ENCODE measurements at places on chromosomes 3 and 15.

DNA sequence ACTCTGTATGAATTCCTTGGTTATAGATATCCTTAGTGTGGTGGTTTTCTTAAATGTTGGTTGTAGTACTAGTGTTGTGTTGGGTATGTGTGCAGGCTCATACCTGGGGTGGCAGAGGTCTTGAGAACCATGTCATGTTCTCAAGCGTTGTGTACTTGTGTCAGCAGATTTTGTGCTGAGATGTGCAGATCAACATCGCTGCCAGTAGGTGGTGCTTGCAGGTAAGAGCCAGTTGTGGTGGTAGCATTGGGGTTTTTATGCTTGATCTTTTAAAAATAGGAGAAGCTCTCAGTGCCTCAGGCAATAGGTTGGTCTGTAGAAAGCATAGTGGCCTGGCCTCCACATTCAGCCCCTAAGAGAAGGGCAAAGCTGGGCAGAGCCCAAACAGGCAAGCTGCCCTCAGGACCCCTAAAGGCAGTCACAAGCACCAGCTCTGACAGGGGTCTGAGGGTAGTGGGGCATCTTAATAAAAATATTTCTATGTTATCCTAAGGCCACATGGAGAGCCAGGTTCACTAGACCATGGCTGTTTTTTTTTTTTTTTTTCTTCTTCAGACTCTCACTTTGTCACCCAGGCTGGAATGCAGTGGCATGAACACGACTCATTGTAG lies 164.0 kb downstream of the IL20RB start:
- no peak for DNase-seq

GRCh38 chr3:54863366-54863765 lies 64.5 kb downstream of the LRTM1 start:
- no peak for DNase-seq

DNA sequence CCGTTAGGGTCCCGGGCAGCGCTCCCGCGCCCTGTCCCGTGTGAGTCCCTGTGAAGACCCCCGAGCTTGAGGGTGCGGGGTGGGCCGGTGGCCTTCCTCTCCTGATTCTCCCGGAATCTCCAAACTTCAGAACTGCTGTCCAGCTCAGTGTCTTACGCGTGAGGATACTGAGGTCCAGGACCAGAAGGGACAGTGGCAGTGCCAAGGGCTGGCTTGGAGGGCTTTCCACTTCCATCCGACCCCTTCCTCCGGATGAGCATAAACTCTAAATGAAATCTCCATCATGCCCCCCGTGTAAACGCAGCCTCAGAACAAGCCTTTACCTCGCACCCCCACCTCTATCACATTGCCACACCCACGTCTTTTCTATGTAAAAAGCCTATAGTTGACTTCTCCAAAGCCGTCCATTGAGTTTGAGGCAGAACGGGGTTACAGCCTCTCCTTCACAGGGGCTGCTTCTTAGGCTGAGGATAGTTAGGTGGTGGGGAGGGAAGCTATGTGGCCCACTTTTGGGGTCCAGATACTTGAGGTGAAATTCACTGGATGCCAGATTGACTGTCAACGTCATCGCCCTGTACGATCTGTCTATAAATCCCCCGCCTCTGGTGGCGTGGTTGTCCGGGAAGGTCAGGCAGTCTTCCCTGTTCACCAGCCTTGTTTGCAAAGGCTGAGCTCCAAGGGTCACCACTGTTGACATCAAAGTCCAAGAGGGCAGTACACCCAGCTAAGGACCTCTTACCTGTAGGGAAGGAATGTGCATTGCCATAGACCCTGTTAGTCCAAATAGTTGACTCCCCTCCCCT lies 1.1 kb downstream of the EDEM1 start:
- peak; percentile 55 for DNase-seq

- no peak for DNase-seq
These were observed 115.2 kb downstream of the GABRG3 start for GRCh38 chr15:27086149-27086548.

DNA sequence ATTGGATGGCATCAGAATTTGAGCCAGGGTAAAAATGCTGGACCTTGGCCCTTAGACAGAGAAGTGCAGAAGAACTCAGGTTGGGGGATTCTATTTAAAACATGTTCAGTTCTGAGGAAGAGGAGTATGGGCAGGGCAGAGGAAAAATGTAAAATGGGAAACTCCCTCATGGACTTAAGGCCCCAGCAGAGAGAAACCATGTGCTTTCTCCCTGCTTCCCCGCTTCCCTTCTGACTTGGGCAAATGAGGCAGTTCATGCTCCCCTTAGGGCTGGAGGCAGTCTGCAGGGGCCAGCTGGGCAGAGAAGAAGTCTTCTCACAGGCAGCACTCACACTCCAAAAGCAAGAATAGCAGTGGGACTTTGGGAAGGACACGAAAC lies 9.9 kb upstream of the NUDT16 start:
- no peak for DNase-seq

DNA sequence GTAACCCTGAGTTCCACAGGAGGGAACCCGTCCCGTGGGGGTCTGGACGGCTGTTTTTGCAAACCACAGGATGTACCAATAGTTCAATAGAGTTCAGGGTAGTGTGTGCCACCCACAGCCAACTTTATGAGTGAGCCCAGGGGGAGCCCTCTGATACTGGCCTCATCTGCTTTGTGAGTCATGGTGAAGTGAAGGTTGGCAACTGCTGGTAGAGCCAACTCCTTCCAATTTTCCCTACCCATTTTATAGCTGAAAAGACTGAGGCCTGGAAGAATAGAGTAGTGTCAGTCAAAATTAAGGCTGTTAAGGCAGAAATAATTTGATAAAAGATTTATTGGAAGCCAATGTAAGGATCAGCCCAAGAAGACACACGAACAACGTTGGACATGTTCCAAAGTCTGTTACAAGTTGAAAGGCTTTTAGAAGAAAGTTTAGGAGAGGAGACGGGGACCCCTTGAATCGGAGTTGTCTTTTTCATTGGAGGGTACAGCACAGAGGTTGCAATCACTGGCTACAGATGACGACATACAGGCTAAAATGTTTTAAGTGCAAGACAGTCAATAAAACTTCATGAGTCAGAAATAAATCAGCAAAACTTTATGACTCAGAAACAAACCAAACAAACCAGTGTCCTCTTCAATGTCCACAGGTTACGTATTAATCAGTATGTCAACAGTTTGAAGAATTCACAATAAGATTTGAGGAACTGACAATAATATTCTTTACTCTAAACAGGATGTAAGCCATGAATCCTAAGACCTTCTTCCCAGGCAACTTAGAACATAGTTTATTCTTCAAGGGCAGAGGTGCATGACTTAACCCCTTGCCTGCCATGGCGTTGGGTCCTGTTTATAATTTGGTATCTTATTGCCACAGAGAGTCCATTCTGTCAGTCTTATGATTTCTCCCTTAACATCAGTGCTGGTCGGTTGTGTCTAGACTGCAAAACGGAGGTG lies 62.9 kb upstream of the NR2E3 start:
- no peak for DNase-seq
